Activated T-cell treated with anti-CD3 and anti-CD28 coated beads, Interleukin-2, amount 50 U/mL, for 1 hour (primary cell): ENCODE measurements at places on chromosomes 16 and 17.

GRCh38 chr17:21298983-21299519, 14.5 kb downstream of the MAP2K3 start:
- DNase-seq: no peak

- no peak for DNase-seq
Measured at GRCh38 chr16:17515421-17516210, 44.9 kb upstream of the XYLT1 start.

GRCh38 chr16:30032083-30032819, 1.2 kb upstream of the TLCD3B start:
- DNase-seq: peak; percentile 58

GRCh38 chr16:73125850-73126524, 78.1 kb upstream of the ZFHX3 start:
- no peak for DNase-seq

DNA sequence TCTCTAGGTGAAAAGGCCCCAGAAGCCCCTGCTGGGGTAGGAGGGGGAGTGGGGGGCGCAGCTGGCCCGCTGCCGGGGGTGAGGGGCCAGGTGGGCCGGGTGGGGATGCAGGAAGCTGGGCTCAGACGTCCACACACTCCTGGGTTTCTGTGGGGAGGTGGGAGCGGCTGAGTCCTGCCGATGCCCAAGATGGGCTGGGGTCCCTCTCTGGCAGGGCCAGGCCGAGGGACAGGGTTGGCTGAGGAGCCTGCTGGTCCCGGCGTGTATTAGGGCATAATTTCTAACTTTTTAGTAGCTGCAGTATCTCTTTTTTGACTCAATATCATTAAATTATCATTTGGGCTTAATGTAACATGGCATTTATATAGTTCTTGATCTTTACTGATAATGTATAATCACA, 121.4 kb upstream of the CORO6 start:
- no peak for DNase-seq

DNA sequence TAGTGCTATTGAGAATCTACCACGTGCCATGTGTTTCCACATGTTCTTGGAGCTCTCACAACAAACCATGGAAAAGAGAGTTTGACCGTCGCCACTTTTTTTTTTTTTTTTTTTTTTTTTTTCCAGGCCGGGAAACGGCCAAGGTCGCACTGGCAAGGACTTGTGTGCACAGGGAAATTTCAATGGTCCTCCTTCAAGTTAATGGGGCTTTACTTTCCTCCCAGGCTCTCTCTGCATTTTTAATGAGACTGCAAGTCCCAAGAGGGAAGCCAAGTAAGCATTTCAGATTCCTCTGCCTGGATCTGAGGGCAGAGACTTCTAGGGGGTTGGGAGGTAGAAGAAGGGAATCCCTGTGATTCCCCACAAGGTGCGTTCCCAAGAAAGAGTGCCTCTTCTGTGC, 94.7 kb upstream of the MPHOSPH6 start:
- no peak for DNase-seq

GRCh38 chr17:44956998-44957981, 9.7 kb upstream of the KIF18B start:
- no peak for DNase-seq

DNA sequence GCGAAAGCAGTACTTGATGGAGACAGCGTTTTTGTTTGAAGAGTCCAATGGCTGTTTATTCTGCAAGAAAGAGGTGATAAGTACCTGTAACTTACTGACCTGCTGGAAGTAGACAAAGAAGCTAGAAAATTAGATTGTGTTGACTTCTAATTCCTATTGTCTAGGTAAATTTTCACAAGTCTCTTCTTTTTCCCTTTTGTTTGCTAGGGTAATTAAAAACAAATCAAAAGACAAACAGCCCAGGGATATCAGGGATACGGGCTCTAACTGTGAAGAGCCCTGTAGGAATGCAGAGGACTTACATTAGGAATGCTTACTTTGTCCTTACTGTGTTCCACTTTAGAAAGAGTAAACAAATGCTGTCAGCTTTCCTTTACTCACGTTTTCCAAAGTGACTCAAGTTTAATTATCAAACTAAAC, 7.0 kb downstream of the PSME3IP1 start:
- no peak for DNase-seq
